ENCODE measurements at places on chromosomes 16 and 17. TPM values are rescaled to one million over a fixed set of nuclear protein-coding genes. Genes with fewer than 3 reads are reported as not detected.

Gene SRCIN1
- 0.40 TPM for total RNA-seq

Gene ORC6
- 36.1 TPM for total RNA-seq

Gene UMOD
- not detected for total RNA-seq

Gene RNF43
- 2.7 TPM for total RNA-seq

Gene TBC1D3K
- not detected for total RNA-seq

Gene KRTAP9-4
- total RNA-seq: not detected

Gene USP43
- 0.09 TPM for total RNA-seq

Gene FA2H
- total RNA-seq: not detected

Gene QPRT
- 86.5 TPM for total RNA-seq

Gene CD300H
- not detected for total RNA-seq

Gene ZNF385C
- total RNA-seq: 0.34 TPM

Gene GAST
- total RNA-seq: not detected

Gene KRT37
- not detected for total RNA-seq

Gene ZG16
- 0.04 TPM for total RNA-seq

Gene CXCL16
- total RNA-seq: 0.25 TPM

Gene CCL4L2
- total RNA-seq: 0.42 TPM

Gene EVPLL
- total RNA-seq: not detected

Gene TP53TG3C
- 2.8 TPM for total RNA-seq

Gene NTN3
- total RNA-seq: not detected

All from K562 (cell line).